ENCODE measurements at places on chromosomes 11 and 22. TPM values are rescaled to one million over a fixed set of nuclear protein-coding genes. Genes with fewer than 3 reads are reported as not detected.

GRCh38 chr11:77821349-77821851 lies 456 bp downstream of the AAMDC start:
- peak; percentile 13 for DNase-seq
- H3K27ac ChIP-seq: peak overlapping the region; percentile 91
- peaks cover 26% of the 10 kb centered on the region for H3K4me1 ChIP-seq

Gene TMEM126B
- total RNA-seq: 56.7 TPM

- no peaks in the 10 kb centered on the region for H3K36me3 ChIP-seq
- no peak overlapping the region for H3K27ac ChIP-seq
- DNase-seq: no peak
- H3K4me1 ChIP-seq: no peaks in the 10 kb centered on the region
- peaks cover 8% of the 10 kb centered on the region for H3K27me3 ChIP-seq
Measured at GRCh38 chr22:47308886-47309285, 546.4 kb downstream of the TBC1D22A start.

GRCh38 chr11:30254307-30255298 lies 23.8 kb downstream of the FSHB start:
- DNase-seq: no peak
- no peaks in the 10 kb centered on the region for H3K4me1 ChIP-seq
- H3K4me3 ChIP-seq: no peak overlapping the region
- no peaks in the 10 kb centered on the region for H3K36me3 ChIP-seq
- H3K27ac ChIP-seq: no peak overlapping the region

DNA sequence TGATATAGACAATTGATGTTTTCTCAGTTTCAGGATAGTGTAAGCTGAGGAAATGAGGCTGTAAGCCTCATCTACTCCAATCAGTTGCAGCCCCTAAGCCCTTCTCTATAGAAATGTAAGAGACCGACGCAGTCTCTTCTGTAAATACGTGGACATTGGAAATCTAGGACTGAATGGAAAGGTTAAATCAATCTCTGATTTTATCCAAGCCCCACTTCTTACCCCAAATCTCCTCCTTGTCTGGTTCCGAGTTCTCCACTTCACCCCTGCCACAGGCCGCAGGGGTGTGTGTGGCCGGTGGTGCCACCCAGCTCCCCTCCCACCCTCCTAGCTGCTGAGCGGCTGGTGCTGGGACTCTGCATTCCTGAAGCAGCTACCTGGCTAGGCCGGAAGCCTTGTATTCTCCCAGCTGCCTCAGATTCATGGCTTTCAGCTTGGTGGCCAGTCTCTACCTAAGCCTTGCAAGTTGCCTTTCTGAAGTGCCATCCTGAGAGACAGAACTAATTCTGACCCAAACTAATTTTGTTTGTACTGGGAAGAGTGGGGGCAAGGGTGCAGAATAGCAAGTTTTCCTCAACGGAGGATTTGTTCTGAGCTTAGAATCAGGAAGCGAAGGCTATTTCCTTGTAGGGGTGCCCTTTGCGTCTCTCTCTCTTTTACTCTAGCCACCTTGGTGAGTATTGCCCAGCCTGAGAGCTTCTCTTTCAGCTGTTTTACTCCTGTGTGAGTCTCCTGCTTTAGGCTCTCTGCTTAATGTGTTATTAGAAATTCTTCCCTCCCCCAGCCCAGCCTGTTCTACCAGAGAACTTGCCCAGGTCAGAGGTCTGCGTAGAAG lies 749 bp downstream of the VWA5A start:
- peaks cover 20% of the 10 kb centered on the region for H3K4me1 ChIP-seq
- peak overlapping the region; percentile 87 for H3K4me3 ChIP-seq
- peak overlapping the region; percentile 92 for H3K27ac ChIP-seq
- H3K27me3 ChIP-seq: peaks cover 7% of the 10 kb centered on the region
- DNase-seq: no peak
- peaks cover 13% of the 10 kb centered on the region for H3K36me3 ChIP-seq

All from activated CD4-positive, alpha-beta T cell treated with anti-CD3 and anti-CD28 coated beads, Interleukin-2, amount 10 ng/mL, durations not matched to agents 7 days and 5 days (primary cell).